ENCODE measurements at places on chromosomes 2 and 18. TPM values are rescaled to one million over a fixed set of nuclear protein-coding genes. Genes with fewer than 3 reads are reported as not detected.
A peak's percentile ranks its signal among the peaks of the same experiment; 100 is the strongest.

- DNase-seq = peak; percentile 60
- H3K27ac ChIP-seq = peak overlapping the region; percentile 62
- H3K36me3 ChIP-seq = no peaks in the 10 kb centered on the region
- peaks cover 16% of the 10 kb centered on the region for H3K4me1 ChIP-seq
Observed at GRCh38 chr2:85470850-85471800, 52.6 kb downstream of the SH2D6 start.

- H3K4me1 ChIP-seq = no peaks in the 10 kb centered on the region
- no peak for DNase-seq
- H3K36me3 ChIP-seq = no peaks in the 10 kb centered on the region
- no peak overlapping the region for H3K4me3 ChIP-seq
- H3K27ac ChIP-seq = no peak overlapping the region
Observed at GRCh38 chr2:163802284-163802683, 66.5 kb upstream of the FIGN start.

DNA sequence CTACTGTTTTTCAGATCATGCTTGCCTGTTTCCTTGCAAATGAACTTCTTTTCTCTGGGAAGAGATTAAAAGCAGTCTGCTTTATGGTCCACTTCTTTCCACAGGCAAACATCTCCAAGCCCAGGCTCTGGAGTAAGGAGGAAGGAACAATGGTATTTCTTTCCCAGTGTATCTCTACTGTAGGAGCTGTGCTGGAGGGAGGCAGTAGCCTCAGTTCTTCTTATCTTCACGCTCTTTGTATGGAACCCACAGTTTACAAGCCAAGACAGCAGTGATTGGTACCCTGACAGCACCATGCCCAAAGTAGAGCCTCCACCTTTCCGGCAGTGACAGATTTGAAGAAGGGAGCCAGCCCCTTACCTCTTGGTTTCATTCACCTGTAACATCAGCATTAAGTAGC, 35.2 kb downstream of the SPOPL start:
- no peak for DNase-seq
- no peaks in the 10 kb centered on the region for H3K27me3 ChIP-seq
- H3K4me1 ChIP-seq = peaks cover 23% of the 10 kb centered on the region
- H3K4me3 ChIP-seq = no peak overlapping the region
- no peaks in the 10 kb centered on the region for H3K36me3 ChIP-seq

GRCh38 chr2:106839849-106840595, 45.9 kb downstream of the ST6GAL2 start:
- H3K4me1 ChIP-seq = no peaks in the 10 kb centered on the region
- no peak overlapping the region for H3K4me3 ChIP-seq
- H3K36me3 ChIP-seq = no peaks in the 10 kb centered on the region

- no peak overlapping the region for H3K4me3 ChIP-seq
- no peaks in the 10 kb centered on the region for H3K27me3 ChIP-seq
- no peak overlapping the region for H3K27ac ChIP-seq
- peaks cover 13% of the 10 kb centered on the region for H3K4me1 ChIP-seq
- H3K36me3 ChIP-seq = peaks cover 63% of the 10 kb centered on the region
Observed at GRCh38 chr2:241349941-241350340, 6.1 kb upstream of the FARP2 start.

DNA sequence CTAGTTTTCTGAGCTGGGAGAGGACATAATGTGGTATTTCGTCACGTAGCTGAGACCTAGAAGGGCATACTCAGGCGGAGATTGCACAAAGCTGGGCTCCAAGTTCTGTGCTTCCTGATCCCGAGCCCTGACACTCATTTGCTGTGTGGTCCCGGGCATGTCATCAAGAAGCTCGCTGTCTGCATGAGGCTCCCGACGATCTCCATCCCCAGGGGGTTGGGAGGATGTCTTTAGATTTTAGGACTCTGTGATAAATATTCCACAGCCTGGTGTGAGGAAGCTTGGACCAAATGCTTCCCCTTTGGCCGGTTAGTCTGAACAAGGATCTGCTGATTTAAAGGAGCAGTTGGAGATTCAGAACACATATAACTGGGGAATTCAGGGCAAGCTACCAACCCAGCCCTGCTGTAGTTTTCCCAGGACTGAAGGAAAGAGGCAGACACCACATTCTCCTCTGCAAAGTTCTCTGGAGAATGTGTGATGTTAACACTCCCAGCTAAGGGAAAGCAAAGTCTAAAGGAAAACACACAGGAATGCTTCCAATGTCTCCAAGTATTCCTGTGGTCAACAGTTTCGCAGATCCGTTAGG, 2.3 kb downstream of the KCNE4 start:
- H3K4me3 ChIP-seq = peak overlapping the region; percentile 32
- peak overlapping the region; percentile 86 for H3K27ac ChIP-seq
- peak; percentile 23 for DNase-seq

DNA sequence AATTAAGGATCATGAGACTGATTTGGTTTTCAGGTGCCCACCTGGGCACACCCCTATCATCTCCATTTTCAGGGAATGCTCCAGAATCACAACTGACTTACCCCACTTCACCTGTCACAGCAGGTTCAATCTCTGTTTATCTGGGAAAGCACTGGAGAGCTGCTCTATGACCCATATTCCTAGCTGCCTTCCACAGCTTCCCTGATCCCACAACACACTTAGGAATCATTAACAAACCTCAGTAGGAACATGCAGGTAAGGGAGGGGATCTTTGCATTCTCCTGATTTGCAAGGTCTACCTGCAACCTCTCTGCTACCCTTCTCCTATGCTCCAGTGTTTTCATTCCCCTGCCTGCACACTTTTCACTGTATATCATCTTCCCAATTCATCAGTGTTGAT, 18.7 kb upstream of the FABP1 start:
- no peaks in the 10 kb centered on the region for H3K27me3 ChIP-seq
- no peak overlapping the region for H3K4me3 ChIP-seq
- H3K27ac ChIP-seq = peak overlapping the region; percentile 78
- H3K4me1 ChIP-seq = peaks cover 22% of the 10 kb centered on the region
- DNase-seq = no peak

- no peaks in the 10 kb centered on the region for H3K27me3 ChIP-seq
- DNase-seq = no peak
- H3K4me1 ChIP-seq = no peaks in the 10 kb centered on the region
Observed at GRCh38 chr2:67839242-67839641, 223.6 kb downstream of the C1D start.

- H3K4me1 ChIP-seq = no peaks in the 10 kb centered on the region
- no peaks in the 10 kb centered on the region for H3K36me3 ChIP-seq
- DNase-seq = no peak
Observed at GRCh38 chr2:15989559-15989958, 49.2 kb downstream of the MYCN start.

DNA sequence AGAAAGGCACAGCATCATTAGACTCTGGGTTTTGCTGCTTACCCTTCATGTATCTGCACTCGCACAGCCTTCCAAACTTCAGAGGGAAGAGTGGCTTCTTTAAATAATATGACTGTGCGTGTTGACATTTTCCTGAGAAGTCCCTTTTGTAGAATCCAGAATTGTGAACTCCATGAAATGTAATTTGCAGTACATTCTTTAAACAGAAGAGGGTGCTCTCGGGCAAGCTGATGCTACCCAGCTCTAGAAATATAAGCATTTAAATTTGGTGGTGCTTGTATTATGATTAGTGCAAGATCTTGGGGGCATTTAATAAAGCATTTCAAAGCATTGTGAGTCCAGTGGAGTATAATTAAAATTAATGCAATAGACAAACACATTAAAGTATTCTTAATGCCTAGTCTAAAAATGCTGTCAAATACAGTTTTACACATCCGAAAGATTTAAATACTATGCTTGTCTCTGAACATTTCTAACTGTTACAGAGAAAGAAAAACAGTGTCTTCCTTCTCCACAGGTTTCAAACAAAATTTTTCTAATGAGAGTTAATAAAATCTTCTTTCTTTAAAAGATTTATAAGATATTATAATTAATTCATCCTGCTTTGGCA, 17.3 kb upstream of the GTF2A1L start:
- H3K4me3 ChIP-seq = no peak overlapping the region
- no peak overlapping the region for H3K27ac ChIP-seq
- no peak for DNase-seq
- no peaks in the 10 kb centered on the region for H3K4me1 ChIP-seq

WIPF1 gene
- total RNA-seq = 32.6 TPM

CCDC150 gene
- total RNA-seq = 2.7 TPM

GMPPA gene
- 37.2 TPM for total RNA-seq

RFTN2 gene
- 1.7 TPM for total RNA-seq

LIMS1 gene
- total RNA-seq = 31.9 TPM

Measured in transverse colon (tissue), 4 donors.